ENCODE measurements at places on chromosomes 2 and 18.

- no peak for DNase-seq
Measured at GRCh38 chr2:173991856-173992588, 26.8 kb upstream of the SP3 start.

DNA sequence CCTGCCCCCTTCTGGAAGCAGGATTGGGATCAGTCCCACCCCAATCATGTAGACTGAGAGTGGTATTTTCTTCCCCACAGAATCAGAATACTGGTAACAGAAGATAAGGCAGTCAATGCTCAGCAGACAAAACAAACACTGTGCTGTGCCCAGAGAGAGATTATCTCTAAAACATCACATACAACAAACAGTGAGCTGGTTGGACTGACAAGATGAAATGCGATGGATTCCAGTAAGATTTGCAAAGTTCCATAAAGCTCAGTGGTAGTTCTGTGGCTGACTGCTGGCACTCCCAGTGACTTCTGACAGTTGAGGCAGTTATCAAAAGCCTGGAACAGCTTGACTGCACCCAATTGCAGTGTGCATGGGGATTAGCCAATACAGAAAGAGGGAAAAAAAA is 311.5 kb upstream of the MGAT5 start:
- DNase-seq = no peak

GRCh38 chr2:124755386-124755785 is 730.3 kb downstream of the CNTNAP5 start:
- no peak for DNase-seq

GRCh38 chr2:200012401-200012800 is 57.0 kb downstream of the MAIP1 start:
- no peak for DNase-seq

DNA sequence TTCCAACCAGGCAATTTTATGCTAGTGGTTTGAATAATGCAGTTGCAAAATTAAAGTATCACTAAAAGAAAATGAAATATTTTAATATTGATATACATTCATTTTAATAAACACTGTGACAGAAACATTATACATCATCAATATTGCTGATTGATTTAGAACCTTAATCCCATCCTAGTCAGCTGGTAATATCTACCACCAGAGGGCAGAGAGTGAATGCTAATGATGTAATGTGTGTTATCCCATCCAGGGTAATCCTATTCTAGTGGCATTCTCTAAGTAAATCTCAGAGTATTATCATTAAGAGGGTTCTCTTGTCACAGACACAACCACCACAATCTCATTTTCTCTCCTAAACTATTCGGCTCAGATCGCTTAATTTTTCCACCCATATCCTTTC is 477.4 kb downstream of the CPS1 start:
- DNase-seq = no peak

GRCh38 chr18:11163665-11164064 is 14.3 kb upstream of the PIEZO2 start:
- no peak for DNase-seq

GRCh38 chr2:32743480-32744236 is 115.8 kb downstream of the TTC27 start:
- no peak for DNase-seq

- no peak for DNase-seq
Measured at GRCh38 chr2:6281524-6281923, 584.2 kb downstream of the CMPK2 start.

GRCh38 chr18:56521263-56521662 is 117.1 kb downstream of the TXNL1 start:
- DNase-seq = no peak

DNA sequence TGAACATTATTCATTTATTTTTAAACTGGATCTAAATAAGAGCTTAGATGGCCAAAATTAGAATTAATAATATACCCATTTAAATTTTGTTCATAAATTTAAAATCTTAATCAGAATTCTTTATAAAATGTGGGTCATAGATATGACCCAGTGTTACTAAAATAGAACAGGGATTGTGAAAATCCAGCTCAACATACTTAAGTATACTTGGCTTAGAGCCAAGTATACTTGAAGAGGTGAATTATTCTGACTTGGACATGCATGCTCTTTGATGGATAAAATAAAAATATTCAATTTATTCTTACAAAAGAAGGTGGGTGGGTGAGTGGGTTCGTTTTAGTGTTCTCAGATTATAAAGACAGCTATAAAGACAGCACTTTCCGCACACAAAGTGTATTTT is 70.7 kb downstream of the SPOPL start:
- no peak for DNase-seq

GRCh38 chr18:6882401-6882800 is 152.9 kb downstream of the ARHGAP28 start:
- DNase-seq = no peak

- no peak for DNase-seq
Measured at GRCh38 chr2:18889565-18890332, 300.4 kb upstream of the NT5C1B start.

- DNase-seq = no peak
Measured at GRCh38 chr18:32213693-32214092, 23.9 kb downstream of the MEP1B start.

DNA sequence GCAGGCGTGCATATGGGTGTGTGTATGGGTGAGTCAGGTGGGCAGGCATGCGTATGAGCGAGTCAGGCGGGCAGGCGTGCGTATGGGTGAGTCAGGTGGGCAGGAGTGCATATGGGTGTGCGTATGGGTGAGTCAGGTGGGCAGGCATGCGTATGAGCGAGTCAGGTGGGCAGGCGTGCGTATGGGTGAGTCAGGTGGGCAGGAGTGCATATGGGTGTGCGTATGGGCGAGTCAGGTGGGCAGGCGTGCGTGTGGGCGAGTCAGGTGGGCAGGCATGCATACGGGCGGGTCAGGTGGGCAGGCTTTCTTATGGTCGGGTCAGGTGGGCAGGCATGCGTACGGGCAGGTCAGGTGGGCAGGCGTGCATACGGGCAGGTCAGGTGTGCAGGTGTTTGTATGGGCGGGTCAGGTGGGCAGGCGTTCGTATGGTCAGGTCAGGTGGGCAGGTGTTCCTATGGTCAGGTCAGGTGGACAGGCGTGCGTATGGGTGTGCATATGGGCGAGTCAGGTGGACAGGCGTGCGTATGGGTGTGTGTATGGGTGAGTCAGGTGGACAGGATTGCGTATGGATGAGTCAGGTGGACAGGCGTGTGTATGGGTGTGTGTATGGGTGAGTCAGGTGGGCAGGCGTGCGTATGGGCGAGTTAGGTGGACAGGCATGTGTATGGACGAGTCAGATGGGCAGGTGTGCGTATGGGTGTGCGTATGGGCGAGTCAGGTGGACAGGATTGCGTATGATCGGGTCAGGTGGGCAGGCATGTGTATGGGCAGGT is 28.7 kb upstream of the KLF11 start:
- no peak for DNase-seq

DNA sequence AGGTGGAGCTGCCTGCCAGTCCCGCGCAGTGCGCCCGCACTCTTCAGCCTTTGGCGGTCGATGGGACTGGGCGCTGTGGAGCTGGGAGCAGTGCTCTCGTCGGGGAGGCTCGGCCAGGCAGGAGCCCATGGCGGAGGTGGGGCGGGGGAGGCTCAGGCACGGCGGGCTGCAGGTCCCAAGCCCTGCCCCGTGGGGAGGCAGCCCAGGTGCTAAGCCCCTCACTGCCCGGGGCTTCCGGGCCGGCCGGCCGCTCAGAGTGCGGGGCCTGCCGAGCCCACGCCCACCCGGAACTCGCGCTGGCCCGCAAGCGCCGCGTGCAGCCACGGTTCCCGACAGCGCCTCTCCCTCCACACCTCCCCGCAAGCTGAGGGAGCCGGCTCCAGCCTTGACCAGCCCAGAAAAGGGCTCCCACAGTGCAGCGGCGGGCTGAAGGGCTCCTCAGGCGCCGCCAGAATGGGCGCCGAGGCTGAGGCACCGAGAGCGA is 316.4 kb downstream of the RND3 start:
- DNase-seq = no peak

- no peak for DNase-seq
Measured at GRCh38 chr2:127598711-127599110, 47.2 kb upstream of the GPR17 start.

DNA sequence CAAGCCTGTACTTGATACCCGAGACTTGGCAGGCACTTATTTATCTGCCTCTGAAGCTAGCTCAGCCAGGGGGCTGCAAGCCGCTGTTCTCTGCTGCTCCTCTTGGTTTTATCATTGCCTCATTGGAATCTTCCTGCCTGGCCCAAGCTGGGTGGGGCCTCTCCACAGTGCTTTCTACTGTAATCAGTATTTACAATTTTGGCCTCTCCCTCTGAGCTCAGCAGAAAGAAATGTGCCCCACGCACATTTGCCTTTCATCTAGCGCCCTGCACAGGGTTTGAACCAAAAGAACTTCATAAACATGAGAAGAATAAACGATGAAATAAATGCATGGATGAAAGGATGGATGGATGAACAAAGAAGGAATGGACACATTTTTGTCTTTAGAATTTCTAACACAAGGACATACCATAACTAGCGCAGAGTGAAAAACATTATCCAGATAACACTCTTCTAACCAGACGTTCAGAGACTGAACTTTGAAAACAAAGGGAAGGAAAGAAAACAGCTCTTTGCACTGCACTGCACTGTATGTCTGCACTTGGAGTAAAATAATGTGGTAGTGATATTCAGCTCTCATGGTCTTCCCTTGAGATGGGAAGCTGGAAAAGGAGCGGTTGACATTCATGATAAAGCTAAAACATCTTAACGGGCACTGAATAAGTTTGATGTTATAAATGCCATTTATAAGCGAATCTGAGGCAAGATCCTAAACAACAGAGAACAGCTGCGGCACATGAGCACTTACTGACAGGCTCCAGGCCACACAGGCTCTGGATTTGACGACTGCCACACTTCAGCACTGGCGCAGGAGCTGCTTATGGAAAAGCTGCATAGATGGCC is 86.8 kb upstream of the SP3 start:
- no peak for DNase-seq

DNA sequence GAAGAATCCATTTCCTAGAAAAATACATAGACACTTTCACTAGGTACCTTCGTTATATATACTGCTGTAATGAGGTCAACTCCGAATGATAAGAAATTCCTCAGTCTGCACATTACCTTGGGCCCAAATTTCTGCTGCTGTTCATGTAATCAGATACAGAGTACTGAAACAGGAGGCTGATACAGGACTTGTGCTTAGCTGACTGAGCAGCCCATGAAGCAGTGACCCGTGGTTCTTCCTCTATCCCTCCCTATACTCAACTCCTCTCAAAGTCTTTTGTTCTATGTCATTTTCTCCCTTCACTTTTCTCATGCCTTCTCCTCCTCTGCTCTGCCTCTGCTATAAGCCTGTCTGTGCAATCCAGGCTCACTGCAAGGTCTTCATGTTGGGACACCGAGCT is 57.5 kb upstream of the ST8SIA5 start:
- DNase-seq = no peak

- DNase-seq = no peak
Measured at GRCh38 chr2:71882949-71883472, 264.7 kb downstream of the CYP26B1 start.

- DNase-seq = no peak
Measured at GRCh38 chr2:98803405-98804264, 72.7 kb upstream of the MGAT4A start.

- no peak for DNase-seq
Measured at GRCh38 chr2:57696016-57696415, 350.6 kb upstream of the VRK2 start.

GRCh38 chr2:6103949-6104348 is 411.8 kb downstream of the SOX11 start:
- no peak for DNase-seq

DNA sequence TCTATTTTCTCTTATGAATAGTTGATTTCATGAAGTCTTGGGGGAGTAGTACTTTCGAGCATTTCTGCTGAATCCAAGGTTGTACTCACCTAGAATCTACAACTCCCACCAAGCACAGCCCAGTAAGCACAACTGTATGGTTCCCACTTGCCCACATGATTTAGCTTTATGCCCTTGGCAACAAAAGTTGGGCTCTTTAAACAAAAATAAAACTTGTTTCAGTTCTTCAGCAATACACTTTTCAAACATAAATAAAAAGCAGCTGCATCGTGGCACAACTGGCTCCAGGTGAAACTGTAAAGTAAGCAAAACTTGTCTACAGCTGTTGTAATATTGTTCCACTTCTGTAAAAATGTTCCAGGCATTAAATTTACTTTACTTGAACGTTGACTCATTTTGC is 99.8 kb upstream of the FSIP2 start:
- no peak for DNase-seq

DNA sequence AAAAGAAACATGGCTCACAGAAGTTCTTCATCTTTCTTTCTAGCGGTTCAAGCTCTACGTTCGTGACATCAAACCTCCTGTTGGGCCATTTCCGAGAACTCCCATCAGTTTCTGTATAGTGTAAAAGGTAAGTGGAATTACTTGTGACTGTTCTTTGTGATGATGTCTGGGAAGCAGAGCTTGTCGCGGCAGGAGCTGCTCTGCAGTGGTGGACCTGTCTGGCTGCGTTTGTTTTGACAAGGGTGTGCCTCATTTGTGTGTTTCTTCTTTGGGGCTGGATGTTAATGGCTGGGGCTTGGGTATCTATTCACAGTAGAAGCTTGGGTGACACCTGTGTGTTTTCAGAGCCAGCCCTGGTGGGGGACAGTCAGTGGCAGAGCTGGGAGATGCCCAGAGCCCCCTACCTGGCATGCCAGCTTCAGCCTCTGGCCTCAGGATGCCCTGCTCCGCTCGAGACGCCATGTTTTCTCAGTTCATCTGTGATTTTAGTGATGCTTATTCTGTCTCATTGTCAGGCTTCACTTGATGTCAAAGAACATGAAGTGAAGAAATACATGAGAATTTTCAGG is 59.6 kb downstream of the LDLRAD4 start:
- DNase-seq = no peak

GRCh38 chr2:159925975-159926374 is 128.0 kb upstream of the CD302 start:
- no peak for DNase-seq

- no peak for DNase-seq
Measured at GRCh38 chr2:52475590-52475989, 1292.0 kb upstream of the CHAC2 start.

All from GDM1 (cell line).